Urothelium cell line (cell line): ENCODE measurements at places on chromosomes 7 and 10.
A peak's percentile ranks its signal among the peaks of the same experiment; 100 is the strongest.

GRCh38 chr7:101882595-101883564 lies 65.5 kb downstream of the CUX1 start:
- DNase-seq, result peak; percentile 99

DNA sequence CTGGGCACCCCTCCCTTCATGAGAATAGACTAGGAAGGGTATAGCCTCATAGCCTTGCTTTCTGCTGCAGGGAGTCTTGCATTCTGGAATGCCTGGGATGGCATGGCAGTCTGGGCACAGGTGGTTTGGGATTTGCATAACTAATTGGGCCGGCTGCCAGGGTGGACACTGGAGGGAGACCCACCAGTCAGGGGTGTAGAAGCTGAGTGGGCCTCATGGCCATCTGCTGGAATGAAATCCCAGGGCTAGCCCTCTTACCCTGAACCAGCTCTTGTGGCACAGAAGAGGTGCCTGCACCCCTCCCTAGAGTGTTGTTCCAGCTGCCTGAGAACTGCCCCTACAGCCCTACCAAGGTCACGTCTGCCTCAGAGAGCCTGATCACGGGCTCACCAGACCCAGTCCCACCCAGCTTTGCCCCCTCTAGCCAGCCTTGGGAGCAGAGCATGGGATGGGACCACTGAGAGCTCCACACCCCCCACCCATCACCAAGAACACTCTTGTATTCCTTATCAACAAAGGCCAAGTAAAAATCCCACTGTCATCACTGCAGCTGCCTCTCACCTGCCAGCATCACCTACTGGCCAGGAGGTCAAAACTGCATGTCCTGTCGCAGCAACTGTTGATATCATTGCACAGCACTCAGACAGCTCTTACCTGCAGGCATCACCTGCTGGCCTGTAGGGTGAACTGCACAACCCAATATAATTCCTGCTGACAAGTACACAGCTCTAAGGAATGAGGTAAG lies 148.9 kb downstream of the ZEB1 start:
- DNase-seq, result no peak

DNA sequence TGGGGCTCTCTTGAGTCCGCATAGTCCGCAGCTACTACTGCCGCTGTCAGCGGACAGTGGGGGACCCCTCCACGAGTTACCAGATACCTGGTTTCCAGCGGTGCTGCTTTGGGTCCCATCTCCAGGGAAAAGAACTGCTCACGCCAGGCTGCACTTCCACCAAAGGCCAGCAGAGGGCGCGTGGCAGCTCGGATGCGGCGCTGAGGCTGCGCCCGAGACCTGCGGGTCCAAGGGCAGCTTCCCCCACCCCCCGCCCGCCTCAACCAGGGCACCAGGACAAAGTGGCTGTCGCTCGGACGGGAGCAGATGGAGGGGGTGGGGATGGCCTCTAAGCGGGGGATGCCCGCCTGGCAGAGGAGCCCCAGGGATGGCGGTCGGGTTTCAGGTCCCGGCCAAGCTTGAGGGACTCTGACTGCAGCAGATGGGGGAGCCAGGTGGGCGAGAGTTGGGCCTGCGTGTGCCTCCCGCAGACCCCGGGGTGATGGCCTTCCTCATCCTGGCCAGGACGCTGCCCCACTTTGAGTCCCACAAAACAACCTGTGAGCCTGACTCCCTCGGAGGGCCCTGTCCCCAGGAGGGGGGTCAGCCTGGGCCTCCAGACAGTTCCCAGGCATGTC lies 23.8 kb upstream of the ZNF735 start:
- DNase-seq, result no peak

GRCh38 chr7:137585591-137585990 lies 242.1 kb upstream of the PTN start:
- DNase-seq, result no peak

DNA sequence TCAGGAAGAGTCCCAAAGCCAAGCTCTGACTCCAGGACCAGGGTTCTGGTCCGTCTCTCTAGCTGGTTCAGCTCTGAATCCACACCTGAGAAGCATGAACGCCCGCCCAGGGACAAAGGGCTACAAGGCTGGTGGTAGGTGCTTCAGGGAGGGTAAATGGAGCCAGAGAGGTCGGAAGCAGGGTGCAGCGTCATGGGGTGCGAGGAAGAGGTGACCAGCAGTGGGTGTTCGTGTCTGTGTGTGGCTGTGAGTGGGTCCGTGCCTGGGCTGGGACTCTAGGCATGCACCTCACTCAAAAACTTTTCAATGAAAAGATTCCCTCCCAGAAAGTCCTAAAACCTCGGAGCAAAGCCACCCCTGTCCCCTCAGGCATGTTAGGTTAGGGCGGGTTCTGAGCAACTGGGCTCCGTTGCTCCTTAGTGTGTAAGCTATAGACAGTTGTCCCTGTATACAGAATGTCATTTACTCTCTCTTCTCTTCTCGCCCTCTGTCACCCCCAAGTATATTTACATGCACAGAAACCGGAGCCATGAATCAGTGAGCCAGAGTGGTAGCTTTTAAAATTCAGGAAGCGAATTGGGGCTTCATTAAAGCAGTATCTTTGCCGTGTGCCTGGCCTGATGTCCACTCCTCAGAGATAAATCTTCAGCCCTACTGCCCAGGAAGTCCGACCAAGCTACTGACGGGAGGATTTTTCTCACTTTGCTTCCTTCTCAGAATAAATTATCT lies 12.3 kb upstream of the GATA3 start:
- no peak for DNase-seq

DNA sequence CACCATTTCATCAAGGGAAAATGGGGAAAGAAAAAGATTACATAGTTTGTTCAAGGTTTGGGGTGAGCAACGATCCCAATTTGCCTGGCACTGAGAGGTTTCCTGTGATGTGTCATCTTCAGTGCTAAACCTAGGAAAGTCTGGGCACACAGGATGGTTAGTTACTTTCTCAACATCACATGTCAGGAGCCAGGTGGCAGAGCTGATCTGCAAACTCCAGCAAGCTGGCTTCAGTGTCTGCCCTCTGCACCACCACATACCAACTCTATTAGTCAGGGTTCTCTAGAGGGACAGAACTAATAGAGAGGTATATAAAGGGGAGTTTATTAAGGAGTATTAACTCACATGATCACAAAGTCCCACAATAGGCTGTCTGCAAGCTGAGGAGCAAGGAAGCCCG lies 11.3 kb downstream of the ADAM12 start:
- DNase-seq, result peak; percentile 77
